ENCODE measurements at places on chromosomes 2 and 18.

- DNase-seq, result no peak
Observed at GRCh38 chr2:97699765-97700444, 13.5 kb upstream of the ZAP70 start.

GRCh38 chr2:8615576-8616281, 66.1 kb upstream of the ID2 start:
- peak; percentile 52 for DNase-seq

DNA sequence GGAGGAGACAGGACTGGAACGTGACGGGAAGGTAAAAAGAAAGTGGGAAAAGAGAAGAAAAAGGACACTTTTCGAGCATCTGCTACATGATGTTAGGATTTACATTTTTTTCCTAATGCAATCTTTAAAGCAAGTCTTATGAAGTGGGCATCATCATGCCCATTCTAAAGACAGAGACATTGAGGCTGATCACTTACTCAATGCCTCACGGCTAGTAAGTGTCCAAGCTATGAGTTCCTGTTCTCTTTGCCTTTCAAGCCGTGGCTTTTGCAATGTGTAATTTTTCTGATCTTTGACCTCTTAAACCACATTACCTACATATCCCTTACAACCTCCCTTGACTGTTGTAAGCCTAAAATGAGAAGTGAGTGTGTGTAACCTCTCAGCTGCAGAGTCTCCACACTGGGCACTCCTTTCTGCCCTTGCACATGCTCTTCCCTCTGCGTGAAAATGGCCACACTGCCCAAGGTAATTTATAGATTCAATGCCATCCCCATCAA, 649.2 kb downstream of the RNF144A start:
- DNase-seq, result no peak

- no peak for DNase-seq
Observed at GRCh38 chr2:233015019-233015645, 2.1 kb upstream of the NGEF start.

DNA sequence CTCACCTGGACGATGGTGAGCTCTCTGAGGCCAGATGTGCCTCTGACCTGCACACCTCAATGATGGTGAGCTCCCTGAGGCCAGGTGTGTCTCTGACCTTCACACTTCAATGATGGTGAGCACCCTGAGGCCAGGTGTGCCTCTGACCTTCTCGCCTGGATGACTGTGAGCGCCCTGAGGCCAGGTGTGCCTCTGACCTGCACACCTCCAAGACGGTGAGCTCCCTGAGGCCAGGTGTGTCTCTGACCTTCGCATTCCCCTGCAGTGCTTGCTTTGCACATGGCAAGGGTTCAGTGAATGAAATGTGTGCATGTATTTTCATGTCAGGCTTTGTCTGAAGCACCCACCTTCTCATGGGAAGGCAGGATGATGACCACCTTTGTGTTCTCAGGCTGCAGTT, 95.5 kb downstream of the PTGR3 start:
- DNase-seq, result no peak

DNA sequence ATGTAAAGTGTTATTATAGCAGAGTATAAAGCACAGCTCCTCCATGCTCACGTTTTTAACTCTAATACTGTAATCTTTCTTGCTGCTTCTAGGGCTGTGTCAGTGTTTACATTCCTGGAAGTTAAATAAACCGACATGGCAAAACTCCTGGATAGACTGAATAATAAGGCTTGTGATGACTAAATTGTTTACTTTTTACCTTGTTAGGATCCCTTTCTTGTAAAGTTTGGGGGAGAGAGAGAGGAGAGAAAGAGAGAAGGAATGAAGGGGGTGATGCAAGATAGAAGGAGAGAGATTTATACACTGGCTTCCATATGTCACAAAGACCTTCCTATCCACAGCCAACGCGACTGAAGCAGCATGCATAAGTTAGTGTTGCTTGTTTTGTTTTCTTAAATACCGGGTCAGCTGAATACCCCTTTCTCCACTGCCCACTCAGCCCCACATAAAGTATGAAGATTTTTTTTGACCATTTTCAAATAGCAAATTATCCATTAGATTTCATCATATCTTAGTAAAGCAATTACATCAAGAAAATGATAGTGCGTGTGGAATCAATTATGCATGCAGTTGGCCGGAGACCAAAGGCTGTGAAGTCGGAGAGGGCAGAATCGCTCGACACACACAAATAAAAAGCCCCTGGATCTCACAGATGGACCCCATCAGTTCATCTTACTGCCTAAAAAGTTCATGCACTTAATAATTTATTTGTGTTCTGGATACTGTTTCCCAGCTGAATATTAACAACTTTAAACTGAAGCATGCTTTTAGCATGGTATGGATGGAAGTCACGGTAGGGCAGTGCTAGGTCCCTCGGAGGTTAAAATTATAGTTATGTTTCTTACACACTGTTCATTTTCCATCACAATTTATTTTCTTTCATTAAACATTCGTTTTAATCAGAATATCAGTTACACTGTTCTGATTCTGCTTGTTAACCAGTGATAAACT, 20.1 kb downstream of the BCL11A start:
- no peak for DNase-seq

- no peak for DNase-seq
Observed at GRCh38 chr2:41061356-41061755, 609.5 kb upstream of the SLC8A1 start.

GRCh38 chr2:27701676-27702075, 38.0 kb downstream of the SLC4A1AP start:
- DNase-seq, result peak; percentile 51

- DNase-seq, result no peak
Observed at GRCh38 chr2:106322281-106322680, 128.2 kb upstream of the UXS1 start.

DNA sequence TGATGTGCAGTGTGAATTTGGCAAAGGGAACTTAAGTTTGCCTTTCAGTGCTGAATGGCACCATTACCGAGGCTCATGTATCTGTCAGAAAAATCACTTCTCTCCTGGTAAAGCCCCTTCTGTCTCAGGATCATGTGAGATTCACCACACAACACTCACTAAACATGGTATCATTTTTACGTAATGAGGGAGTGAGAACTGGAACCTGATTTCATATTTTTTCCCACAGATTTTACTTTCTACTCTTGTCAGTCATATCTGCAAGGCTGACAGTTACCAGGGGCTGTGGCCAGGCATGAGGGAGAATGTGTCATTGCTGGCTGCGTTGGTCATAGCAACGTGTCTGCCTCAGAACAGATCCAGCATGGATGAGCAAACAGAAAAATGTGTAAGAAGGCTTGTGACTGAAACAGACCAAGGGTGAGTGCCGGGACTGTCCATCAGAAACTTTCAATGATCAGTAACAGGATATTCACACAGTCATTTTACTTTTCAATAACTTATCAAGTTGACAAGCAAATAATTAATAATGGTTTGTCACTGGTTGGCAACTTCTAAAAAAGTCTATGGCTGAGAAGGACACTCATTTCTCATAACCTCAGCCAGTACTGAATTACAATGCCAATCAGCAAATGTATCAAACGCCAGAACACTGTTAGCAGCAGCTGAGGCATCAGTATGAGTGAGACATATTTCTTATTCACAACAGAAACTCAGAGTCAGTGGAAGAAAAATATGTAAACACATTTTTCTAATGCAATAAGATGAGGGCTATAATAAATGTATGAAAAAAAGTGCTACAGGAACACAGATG, 100.5 kb downstream of the CDC42EP3 start:
- no peak for DNase-seq

DNA sequence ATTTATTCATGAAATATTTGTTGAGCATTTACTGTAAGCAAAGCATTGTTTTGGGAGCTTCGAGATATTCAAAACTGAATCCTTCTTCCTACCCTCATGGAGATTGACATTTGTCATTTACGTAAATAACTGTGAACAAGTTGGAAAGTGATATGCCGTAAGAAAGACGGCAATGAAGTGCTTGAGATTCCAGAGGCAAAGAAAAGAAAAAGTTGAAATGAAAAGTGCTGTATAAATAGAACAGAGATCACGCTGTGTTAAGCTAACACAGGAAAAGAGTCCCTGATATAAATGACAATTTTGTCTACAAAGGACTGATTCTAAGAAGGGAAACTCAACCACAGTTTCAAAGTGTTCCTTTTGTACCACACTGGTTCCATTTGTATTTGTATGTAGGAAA, 1.8 kb downstream of the CHRNA1 start:
- no peak for DNase-seq

DNA sequence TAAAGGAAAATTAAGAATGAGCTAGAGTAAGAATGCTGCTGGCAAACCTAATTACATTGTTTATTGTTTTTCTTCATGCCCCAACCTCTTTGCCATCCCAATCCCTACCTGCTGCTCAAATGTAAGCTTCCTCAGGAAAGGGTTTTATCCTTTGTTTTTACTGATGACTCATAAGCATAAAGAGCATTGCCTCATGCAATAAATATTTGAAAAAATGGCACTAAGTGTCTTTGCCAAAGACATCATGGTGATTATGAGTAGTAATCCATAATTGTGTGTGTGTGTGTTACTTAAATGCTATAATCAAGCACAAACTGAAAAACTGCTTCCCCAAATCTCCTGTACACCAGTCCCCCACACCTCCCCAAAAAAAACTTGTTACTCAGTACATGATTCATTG, 53.4 kb downstream of the DNER start:
- no peak for DNase-seq

GRCh38 chr2:231604101-231604684, 11.5 kb downstream of the TEX44 start:
- DNase-seq, result peak; percentile 63

DNA sequence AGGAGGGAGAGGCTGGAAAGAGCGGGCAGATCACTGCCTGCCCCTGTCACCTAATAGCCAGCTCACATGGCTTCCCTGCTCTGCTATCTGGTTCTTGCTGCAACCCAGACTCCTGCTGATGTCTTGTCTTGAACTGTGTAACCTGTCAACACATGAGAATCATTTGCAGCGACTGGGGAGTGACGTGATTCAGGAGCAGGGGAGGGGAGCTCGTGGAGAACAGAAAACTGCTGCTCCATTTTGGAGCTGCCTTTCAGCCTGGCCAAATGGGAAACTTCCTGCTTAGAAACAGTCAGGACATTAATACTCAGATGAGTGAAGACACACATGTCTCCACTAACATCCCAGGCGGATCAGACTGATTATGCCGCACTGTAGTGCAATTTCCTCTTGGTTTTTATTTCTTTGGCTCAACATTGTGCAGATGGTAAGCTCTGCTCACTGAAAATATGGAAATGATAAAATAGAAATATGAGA, 38.1 kb downstream of the RPL37A start:
- peak; percentile 53 for DNase-seq

DNA sequence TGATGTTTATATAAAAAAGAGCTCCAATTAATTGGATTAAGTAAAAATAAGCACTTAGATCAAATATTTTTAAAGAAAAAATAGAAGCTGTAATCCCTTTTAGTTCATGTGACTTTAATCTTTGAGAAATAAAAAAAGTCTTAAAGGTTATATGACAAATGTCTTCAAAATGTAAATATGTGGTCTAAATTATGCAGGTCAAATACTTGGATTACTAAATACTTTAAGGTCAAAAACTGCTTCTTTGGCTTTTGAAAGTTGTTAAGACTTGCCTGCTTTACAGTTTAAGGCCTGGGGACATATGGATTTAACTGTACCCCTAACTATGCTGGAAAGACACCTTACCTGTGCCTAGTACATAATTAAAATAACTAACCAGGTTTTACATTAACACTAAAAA, 15.5 kb upstream of the PDK1 start:
- DNase-seq, result no peak

DNA sequence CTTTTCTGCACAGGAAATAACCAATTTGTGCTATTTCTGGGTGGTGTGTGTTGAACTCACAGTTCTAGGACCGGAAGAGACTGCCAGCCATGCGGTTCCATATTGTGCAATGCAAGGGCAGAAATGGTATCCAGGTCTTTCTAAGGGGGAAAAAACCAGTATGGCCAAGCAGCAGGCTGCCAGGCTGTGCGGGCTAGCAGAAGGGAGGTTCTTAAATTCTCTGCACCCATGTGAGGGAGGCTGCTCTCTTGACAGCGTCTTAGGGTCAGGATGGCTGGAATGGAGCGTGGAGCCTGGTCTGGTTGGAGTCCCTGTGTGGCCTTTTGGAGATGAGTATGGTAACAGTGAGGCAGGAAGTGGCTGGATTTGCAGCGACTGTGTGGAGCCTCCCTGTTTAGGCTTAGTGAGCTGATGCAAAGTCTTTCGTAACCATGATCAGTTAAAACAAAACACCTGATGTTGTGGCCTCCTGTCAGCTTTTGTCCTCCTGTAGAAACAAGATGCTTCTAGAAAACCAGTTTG, 52.6 kb downstream of the NCK2 start:
- peak; percentile 40 for DNase-seq

DNA sequence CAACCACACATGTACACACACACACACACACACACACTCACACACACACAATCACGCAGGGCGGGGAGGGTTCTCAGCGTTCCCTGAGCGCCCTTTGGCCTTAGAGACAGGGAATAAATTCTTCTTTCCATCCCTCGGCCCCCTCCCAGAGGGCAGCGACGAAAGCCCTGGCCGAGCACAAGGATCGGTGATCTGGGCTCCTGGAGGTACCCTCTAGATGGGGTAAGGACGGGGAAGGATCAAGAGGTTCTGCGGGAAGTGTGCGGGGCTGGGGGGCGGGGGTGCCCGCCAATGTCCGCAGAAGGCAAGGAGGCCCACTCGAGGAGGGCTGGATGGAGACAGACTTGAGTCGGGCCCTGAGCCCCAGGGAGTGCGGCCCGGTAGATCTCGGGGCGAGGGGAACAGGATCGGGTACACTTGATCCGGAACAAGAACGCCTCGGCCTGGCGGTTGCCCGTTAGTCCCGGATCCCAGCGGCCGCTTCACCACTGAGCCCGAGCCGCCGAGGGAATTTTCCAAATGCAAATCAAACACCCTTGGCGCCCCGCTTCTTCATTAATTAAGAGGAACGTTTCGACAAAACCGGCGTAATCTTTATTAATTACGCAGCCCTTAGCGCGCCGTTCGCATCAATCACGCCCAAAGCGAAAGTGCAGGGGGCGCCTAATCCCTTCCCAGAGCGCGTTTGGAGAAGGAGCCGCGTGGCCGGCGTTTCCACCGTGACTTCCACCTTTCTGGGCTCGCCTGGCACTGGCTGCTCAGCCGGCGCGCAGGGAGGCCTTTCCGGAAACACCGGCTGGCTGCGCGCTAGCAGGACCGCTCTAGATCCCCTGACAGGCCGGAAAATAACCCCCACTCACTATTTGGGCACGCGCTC, 7.0 kb upstream of the PAX3 start:
- no peak for DNase-seq

GRCh38 chr2:224412141-224413015, 10.5 kb upstream of the FAM124B start:
- DNase-seq, result no peak

- DNase-seq, result no peak
Observed at GRCh38 chr2:10103179-10103578, 19.4 kb upstream of the RRM2 start.

GRCh38 chr2:96142217-96143113, 2.8 kb downstream of the DUSP2 start:
- peak; percentile 20 for DNase-seq

GRCh38 chr2:39154944-39155343, 34.1 kb upstream of the SOS1 start:
- DNase-seq, result no peak

DNA sequence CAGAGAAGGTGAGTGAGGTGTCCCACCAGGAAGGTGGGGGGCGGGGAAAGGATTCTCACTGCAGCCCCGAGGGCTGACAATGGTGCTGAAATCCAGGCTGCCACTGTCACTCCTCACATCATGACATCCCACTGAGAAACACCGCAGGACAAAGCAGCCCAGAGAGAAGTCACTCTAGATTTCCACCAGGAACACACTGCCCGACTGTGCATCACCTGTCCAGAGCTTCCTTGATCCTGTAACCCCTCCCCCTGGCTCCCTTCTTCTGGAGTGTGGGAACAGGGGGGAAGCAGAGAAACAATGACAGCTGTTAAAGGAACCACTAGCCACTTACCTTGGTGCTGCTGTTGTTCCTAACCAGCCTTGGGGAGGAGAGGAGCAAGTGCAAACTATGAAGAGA, 69.9 kb downstream of the MRO start:
- DNase-seq, result no peak

All from left ventricle myocardium superior (tissue), 1 donor.